Germinal center (tissue), 1 donor: ENCODE measurements at places on chromosomes 13 and 19.
A peak's percentile ranks its signal among the peaks of the same experiment; 100 is the strongest.

DNA sequence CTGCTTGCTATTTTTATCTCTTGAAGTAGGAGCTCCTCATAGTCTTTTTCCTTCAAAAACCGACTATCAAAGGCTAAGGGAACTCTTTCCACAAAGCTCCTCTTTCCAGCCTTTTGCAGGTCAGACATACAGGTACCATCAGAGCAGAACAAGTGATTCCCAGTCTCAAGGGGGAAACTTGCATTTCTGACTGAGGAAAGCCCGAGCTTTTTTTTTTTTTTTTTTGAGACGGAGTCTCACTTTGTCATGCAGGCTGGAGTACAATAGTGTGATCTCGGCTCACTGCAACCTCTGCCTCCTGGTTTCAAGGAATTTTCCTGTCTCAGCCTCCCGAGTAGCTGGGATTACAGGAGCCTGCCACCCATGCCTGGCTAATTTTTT lies 32.0 kb downstream of the RUBCNL start:
- DNase-seq, result no peak

- DNase-seq, result peak; percentile 69
Measured at GRCh38 chr19:5293612-5294378, 46.8 kb downstream of the PTPRS start.

- peak; percentile 50 for DNase-seq
Measured at GRCh38 chr19:55440411-55441105, 2.5 kb downstream of the SHISA7 start.

- DNase-seq, result no peak
Measured at GRCh38 chr19:17455308-17456123, 5.2 kb downstream of the NXNL1 start.

- peak; percentile 62 for DNase-seq
Measured at GRCh38 chr19:17234911-17235299, 8.9 kb downstream of the OCEL1 start.

DNA sequence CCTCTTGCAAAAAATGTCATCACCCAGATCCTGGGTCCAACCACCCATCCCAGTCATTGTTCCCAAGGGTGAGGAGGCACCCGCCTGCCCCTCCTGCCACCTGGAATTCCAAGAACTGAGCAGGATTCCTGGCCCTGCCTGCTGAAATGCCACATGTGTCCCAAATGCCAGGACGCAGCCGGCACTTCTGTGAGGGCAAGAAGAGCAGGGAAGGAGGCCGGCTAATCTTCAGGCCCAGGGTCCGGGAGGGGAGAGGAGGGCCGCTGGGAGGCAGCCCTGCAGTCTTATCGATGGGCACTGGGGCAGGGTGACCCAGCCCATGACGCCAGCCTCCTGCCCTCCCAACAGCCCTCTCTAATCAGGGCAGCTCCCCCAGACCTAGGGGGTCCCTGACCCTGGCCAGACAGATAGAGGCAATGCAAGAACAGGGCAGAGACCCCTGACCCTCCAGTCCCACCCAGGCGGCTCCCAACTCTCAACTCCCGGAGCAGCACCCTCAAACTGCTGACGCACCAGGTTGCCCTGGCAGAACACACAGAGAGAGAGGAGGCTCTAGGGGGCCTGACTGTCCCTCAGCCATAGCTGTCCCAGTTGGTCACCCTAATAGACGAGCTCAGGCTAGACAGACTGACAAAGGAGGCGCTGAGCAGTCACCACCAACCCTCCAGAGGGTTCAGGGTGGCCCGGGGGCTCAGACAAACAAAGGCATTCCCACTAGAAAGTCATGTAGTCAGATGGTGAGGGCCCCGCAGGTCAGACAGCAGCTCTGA lies 1.5 kb downstream of the MFSD12 start:
- no peak for DNase-seq

DNA sequence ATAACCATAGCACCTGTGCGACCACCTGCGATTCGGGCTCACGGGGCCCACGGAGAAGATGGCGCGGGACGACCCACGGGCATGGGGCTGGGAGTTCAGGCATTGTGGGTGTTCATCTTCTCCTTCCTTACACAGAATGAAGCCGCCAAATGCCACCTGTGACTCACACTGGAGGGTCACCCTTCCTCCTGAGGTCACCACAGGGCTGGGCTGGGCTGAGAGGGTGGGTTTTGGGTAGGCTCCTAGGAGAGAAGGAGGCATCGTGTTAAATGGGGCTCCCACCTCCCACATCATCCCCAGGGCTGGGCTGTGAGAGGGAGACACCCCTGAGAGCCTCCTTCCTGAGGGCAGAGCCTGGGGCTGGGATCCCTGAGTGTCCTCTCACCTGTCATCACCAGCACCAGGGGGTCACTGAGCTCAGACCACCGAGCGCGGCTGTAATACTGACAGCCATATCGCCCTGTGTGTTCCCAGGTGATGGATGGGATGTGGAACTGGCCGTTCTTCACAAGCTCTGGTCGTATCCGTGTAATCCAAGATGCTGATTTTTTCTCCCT lies 1.4 kb downstream of the LILRB2 start:
- no peak for DNase-seq

- DNase-seq, result no peak
Measured at GRCh38 chr13:45133396-45134118, 13.2 kb downstream of the GTF2F2 start.

DNA sequence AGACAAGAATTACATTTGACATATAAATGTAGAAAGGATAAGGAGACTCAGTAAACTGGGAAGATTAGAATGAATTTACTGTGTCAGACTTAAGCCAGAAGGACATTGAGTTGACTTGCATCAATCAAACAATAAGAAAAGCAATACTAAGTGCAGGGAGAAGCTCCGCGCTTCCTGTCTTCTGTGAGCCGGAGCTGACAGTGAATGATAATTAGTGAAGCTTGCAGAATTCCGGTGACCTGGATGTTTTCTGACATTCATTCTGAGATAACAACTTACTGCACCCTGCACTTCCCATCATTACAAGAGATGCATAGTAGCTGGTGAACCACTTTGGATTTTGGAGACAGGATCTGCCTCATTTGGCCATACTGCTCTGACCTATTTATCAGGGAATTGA lies 469.2 kb upstream of the PCDH20 start:
- DNase-seq, result no peak

DNA sequence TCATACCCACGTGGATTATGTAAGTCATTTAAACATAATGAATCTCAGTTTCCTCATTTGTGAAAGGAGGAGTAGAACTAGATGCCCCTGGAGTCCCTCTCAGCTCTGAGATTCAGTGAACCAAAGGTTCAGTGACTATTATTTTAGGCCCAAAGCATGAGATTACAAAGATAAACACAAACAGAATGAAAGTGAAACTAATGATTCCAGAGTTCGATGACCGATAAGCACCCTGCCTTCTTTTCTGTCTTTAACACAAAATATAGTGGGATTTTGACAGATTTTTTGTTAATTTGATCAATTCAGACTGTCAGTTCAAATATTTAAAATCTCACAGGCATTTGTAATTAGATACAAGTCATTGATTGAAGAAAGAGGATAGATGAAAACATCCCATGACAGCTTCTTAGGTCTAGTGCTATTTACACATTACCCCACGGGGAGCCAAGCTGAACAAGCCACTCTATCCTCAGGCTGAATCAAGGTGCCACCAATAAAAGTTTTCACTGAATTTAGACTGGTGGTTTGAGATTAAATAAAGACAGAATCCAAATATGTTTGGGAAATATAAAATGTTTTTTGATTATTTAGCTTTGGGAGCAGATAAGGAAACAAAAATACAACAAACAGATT lies 64.6 kb upstream of the RAP2A start:
- DNase-seq, result no peak

GRCh38 chr13:39296193-39296592 lies 257.9 kb downstream of the NHLRC3 start:
- DNase-seq, result no peak

DNA sequence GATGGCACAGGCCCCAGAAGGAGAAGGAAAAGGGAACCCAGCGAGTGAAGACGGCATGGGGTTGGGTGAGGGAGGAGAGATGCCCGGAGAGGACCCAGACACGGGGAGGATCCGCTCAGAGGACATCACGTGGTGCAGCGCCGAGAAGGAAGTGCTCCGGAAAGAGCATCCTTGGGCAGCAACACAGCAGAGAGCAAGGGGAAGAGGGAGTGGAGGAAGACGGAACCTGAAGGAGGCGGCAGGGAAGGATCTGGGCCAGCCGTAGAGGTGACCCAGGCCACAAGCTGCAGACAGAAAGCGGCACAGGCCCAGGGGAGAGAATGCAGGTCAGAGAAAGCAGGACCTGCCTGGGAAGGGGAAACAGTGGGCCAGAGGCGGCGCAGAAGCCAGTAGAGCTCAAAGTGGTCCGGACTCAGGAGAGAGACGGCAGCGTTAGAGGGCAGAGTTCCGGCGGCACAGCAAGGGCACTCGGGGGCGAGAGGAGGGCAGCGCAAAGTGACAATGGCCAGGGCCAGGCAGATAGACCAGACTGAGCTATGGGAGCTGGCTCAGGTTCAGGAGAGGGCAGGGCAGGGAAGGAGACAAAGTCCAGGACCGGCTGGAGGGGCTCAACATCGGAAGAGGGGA lies 1.1 kb downstream of the PPP1R12C start:
- peak; percentile 67 for DNase-seq

DNA sequence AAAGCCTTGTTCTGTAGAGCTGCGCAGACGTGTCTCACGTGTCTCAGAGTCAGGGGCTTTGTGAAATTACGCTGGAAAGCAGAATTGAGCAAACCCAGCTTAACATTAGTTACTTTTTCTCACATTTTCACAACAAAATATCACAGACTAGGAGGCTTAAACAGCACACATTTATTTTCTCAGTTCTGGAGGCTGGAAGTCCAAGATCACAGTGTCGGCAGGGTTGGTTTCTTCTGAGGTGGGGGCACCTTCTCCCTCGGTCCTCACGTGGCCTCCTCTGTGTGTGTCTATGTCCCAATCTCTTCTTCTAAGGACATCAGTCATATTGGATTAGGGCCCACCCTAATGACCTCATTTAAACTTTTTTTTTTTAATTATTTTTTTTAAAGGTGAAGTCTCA lies 4.7 kb upstream of the EIF3G start:
- DNase-seq, result no peak

DNA sequence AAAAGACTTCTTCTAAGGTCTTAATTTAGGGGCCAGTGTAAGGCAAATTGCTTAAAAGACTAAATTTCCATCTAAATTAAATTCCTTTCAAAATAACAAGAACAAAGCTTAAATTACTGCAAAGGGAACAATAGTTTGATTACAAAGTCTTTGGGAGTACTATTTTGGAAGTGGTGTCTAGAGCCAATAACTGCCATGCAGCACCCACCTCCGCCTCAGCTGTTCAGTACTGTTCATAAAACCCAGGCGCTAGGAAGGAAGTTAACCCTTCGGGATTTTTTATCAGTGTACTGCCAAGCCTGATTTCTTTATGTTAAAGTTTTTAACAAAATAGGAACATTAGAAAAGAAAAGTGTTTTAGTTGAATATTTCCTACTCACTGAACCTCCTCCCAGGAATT lies 210.1 kb downstream of the LIG4 start:
- no peak for DNase-seq

DNA sequence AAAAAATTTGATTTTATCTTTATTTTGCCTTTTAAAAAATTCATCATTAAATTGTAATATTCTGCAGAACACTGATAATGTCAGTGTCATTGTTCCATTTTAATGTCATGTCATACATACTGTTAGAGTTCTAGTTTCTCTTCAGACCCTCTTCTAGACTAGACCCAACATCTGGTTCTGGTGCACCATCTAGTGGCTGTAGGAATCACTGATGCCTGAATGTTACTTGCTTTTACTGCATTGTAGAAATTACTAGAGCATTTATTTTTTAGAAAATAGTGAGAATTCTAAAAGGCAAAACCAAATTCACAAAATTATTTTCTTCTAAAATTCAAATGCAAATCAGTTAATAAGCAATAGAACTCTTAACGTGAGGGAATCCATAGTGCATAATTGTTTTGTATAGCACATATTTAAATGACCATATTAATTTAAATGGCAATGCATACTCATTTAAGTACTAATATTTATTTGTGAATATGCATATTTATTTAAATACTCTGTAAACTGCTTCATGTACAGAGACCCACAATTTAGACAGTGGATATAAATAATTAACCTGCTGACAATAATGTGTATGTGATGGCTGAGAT lies 425.7 kb downstream of the KLF12 start:
- DNase-seq, result peak; percentile 31

GRCh38 chr19:48255376-48256303 lies at the start of gene CARD8:
Gene CARD8 (minus strand): TSS chr19:48255912. CDS start chr19:48241020, 14,892 bp downstream.
- DNase-seq, result peak; percentile 76

GRCh38 chr19:23505738-23506137 lies 110.5 kb upstream of the ZNF91 start:
- no peak for DNase-seq

GRCh38 chr13:107234319-107235073 lies 666.6 kb upstream of the ARGLU1 start:
- DNase-seq, result no peak

DNA sequence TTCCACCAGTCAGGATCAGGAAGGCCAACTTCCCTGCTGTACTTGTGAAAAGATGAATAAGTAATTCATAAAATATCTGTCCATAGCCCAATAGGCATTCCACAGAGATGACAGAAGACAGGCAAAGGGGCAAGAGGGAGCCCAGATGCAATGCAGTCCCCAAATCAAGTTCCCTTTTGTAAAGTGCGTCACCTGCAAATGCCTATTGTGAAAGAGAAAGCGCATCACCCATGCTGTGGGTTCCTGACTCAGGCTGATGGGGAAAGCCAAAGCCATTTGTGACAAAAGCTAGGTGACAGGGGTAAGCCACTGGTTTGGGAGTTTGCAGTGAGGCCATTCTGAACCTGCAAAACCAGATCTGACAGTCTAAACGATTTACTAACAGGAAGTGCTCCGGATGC lies 157.5 kb upstream of the ZNF536 start:
- DNase-seq, result no peak

DNA sequence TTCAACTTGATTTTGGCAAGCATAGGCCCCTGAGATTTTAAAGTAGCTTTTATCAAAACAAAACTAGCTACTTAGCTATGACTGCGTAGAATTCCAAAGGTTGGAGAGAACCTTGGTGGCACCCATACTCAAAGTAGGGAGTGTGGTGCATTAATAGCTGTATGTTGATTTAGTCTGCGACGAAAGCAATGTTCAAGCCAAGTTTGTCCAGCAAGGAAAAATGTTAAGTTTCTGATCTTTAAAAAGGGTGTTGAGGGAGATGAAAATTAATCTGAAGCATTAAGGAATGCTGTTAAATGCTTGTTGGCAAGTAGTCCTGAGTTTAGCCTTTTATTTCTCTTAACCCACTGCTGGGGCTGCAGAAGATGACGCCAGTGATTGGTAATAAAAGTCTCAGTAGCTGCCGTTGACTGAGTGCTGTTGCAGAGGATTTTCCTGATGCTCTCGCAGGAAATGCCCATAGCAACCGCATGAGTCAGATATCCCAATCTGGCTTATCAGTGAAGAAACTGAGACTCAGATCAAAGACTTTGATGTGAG lies 75.9 kb upstream of the RNF113B start:
- no peak for DNase-seq

DNA sequence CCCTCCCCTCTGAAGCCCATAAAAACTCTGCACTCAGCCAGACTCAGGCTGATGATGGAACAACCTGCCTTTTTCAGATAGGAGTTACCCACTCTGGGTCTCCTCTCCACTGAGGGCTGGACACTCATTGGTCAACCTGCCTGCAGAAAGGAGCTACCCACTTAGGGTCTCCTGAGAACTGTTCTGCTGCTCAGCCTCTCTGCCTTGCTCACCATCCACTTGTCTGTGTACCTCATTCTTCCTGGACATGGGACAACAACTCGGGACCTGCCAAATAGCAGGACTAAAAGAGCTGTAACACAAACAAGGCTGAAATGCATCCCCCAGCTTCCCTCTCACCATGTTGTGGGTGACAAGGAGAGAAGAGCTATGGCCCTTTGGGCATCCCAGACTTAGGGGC lies 18.4 kb upstream of the RCBTB2 start:
- no peak for DNase-seq

- no peak for DNase-seq
Measured at GRCh38 chr19:38759590-38760003, 13.7 kb downstream of the LGALS7 start.
